ENCODE measurements at places on chromosomes 11 and 22. TPM values are rescaled to one million over a fixed set of nuclear protein-coding genes. Genes with fewer than 3 reads are reported as not detected.

GRCh38 chr11:9815486-9816136 lies 151.7 kb downstream of the SWAP70 start:
- DNase-seq, result no peak

- DNase-seq, result no peak
These were observed 132.8 kb upstream of the PITPNB start for GRCh38 chr22:28051787-28052356.

- no peak for DNase-seq
These were observed 6.6 kb downstream of the CTSD start for GRCh38 chr11:1756791-1757771.

DNA sequence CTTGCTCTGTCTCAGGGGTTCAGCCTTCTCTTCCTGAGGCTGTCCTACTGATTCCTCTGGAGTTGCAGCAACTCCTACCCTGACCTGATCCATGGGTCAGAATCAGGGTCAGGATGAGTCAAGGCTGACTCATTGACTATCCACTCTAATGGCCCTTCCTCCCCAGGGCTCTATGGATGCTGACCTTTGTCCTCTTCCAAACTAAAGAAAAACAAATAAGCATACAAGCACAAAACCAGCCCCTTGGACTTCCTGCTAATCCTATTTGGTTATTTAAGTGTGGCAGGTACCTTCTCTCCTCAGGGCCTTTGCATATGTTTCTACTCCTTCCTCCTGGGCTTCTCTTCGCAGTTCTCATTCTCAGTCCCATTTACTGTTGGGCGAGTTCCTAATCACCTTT lies 204.5 kb upstream of the NAV2 start:
- no peak for DNase-seq

- no peak for DNase-seq
These were observed 8.9 kb downstream of the RELT start for GRCh38 chr11:73384872-73385689.

The RIMBP3B gene
- total RNA-seq, result not detected

DNA sequence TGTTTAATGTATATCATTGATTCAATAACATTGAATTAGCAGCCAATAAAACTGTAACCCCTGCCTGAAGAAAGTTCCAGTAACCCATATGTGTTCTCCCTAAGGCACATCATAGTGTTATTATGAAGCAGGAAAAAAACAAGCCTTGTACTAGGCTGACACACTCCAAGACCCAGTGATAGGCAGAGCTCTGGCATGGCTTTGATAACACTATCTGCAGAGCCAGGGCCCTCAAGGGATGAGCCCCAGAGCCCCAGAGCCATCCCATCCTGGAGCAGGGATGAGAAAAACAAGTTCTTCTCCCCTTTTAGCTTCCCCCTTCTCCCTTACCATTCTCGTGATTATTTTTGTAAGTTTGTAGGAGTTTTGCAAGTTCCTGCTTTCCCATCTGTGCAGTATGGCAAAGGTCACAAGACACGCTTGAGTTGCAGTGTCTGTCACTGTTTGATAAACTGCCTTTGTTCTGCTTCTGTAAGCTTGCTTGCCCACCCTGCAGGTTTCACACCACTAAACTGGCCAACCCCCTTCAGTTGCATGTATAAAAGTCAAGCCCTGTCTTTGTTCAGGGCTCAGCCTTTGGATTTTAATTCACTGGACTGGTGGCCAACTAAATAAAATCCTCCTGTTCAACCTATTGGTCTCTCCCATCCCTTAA lies 22.3 kb upstream of the GUCY1A2 start:
- DNase-seq, result no peak

DNA sequence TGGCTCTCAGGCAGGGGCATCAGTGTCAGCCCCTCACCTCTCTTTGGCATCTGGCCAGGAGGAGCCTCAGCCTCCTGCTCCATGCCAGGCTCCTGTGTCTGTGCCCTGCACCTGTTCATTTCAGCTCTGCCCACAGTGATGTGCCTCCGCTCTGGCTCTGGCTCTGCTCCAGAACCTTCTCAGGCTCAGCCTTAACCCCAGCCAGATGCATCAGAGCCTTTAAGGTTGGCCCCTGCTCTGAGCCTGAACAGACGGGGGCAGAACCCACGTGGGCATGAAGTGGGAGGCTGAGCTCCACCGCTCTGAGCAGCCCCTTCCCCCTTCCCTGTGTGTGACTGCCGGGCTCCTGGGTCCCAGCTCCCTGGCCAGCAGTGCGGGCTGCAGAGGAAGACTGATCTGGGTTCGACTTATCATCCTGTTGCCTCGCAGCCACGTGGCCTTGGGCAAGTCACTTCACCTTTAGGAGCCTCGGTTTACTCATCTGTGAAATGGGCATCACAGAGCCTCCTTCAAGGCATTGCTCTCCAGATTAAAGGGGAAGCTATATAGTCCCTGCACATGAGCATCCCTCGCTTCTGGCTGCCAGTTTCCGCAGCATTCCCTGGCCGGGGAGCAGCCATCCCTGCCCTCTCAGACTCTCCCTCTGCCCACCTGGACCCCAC lies 44.7 kb upstream of the RTL6 start:
- no peak for DNase-seq

The NOX4 gene
- total RNA-seq, result 0.30 TPM

The MARK2 gene
- 66.3 TPM for total RNA-seq

DNA sequence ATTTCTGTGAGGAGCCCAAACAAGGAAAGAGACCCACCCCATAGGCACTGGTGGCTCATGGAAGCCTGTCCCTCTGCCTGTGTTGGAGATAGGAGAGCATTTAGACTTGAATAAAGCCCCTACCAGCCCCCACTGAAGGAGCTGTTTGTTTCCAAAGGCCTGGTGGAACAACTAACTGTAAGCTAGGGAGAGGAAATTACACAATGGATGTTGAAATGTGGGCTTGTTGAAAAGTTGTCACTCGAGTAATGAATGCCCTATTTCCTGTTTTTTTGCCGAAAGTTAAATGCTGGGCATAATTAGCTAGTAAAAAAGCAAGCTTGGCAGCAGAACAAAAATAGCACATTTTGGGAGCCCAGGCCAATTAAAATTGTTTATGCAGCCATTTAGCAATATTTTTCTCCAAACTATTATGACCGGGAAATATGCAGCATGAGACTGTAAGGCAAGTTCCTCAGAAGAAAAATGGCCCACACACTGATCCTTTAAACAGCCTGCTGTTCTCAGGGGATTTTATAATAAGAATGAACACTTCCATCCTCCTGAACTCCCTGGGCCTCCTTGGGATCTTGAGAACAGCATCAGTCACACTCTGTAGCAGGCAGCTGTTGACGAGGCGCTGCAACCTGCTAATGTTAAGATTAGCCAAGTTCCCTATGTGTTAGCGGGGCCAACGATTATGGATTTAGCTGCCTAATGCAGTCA lies 38.6 kb upstream of the LMO2 start:
- DNase-seq, result no peak

GRCh38 chr11:98545544-98546175 lies 475.1 kb upstream of the CNTN5 start:
- no peak for DNase-seq

The OR51S1 gene
- not detected for total RNA-seq

The RFPL2 gene
- not detected for total RNA-seq

- no peak for DNase-seq
These were observed 63.2 kb downstream of the MTMR3 start for GRCh38 chr22:29946220-29946619.

DNA sequence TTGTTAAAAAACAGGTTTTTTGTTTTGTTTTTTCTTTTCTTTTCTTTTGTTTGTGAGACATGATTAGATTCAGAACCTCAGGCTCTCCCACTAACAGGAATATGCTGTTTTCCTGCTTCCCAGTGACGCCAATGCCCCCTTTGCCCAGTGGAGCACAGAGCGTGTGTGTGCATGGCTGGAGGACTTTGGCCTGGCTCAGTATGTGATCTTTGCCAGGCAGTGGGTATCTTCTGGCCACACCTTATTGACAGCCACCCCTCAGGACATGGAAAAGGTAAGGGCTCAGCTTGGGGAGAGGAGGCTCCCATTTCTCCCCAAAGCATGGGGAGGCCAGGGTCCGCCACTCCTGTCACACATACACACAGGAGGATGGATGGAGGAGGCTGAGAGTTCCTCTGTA lies 25.0 kb downstream of the CYB5R2 start:
- DNase-seq, result no peak

GRCh38 chr11:63986932-63987513 lies 785 bp downstream of the OTUB1 start:
- DNase-seq, result no peak

- DNase-seq, result no peak
These were observed 19.9 kb downstream of the ARAP1 start for GRCh38 chr11:72732329-72732728.

DNA sequence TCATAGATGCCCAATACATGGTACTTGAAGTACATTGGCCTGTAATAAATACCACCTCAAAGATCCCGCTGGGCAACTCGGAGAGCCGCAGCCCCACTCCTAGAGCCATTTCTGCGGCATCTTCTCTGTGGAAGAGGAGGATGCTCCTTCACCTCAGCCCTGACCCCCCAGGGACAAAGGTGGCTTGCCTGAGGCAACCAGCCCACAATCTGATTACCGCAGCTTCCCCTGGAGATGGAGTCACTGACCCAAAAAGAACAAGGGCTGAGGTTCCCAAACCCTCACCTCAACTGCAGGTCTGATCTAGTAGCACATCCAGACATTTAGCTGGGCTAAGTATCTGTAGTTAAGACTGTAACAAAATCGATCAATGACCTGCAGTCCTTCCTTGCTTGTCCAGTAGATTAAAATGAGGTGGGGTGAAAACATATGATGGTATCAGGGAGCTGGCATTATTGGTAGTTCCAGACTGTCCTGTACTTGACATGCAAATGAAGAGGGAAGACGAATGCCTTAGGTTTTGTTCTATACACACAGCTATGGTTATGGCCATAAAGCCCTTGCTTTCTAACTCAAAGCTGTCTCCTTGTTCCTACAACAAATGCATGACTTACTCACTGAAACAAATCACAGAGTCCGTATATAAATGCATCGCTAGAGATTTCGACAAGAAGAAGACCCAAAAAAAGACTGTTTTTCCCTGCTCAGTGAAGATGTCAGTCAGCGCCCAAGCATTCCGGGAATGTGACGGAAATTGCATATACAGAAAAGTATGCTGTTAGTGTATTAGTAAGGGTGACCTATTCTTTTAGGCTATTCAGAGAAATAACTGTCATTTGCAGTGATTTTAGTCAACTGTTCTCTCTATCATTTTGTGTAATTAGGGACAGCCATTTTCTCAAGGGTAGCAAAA lies 33.7 kb downstream of the C11orf71 start:
- DNase-seq, result no peak

GRCh38 chr11:3995949-3996554 lies 98.5 kb upstream of the RRM1 start:
- no peak for DNase-seq

The PHLDB1 gene
- total RNA-seq, result 117 TPM

DNA sequence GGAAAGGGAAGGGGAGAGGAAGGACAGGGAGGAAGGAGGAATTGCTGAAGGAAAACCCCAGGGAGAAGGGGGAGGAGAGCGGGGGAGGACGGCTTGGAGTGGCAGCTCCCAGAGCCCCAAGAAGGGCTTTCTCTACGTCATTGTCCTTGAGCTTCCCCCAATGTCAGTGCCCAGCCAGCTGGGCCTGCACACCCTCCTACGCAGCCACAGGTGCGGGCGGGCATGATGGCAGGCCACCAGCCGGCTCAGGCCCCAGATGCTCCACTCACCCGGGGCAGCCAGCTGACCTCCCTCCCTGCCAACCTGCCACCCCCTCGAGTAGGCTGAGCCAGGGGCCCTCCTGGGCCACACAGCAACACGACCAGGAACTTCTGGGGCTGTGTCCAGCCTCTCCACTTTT lies 11.2 kb downstream of the SYT7 start:
- no peak for DNase-seq

DNA sequence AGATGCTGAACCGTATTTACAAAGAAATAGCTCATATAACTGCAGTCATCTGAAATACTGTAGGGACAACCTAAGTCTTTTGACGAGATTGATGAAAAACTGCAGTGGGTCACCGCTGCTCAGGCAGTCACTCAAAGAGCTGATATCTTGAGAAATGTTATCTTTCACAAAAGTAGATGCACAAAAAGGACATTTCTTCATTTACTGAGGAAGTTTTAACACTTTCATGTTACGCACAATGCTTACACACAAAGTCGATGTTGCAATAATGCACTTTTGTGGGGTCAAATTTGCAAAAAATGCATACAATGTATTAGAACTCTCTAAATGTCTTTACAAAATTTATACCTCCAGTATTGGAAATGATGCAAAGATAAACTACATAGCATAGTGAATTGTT lies 16.2 kb upstream of the OR10V1 start:
- DNase-seq, result no peak

- DNase-seq, result no peak
These were observed 106.1 kb downstream of the ZBTB16 start for GRCh38 chr11:114165326-114166230.

The POGLUT3 gene
- total RNA-seq, result 18.8 TPM

Data from suprapubic skin (tissue), 4 donors.